ENCODE measurements at places on chromosomes 1 and 21. TPM values are rescaled to one million over a fixed set of nuclear protein-coding genes. Genes with fewer than 3 reads are reported as not detected.

SCAMP3 gene
- 193 TPM for total RNA-seq

TDRD10 gene
- not detected for total RNA-seq

SMG7 gene
- 69.0 TPM for total RNA-seq

HJV gene
- total RNA-seq: not detected

NOTCH2NLA gene
- total RNA-seq: 11.9 TPM

FCRL4 gene
- not detected for total RNA-seq

SYT11 gene
- 5.4 TPM for total RNA-seq

SGIP1 gene
- not detected for total RNA-seq

CCDC185 gene
- total RNA-seq: not detected

CA6 gene
- total RNA-seq: 0.25 TPM

AMY1C gene
- total RNA-seq: not detected

TPM3 gene
- 808 TPM for total RNA-seq

FCRL6 gene
- total RNA-seq: not detected

ZNF678 gene
- total RNA-seq: 9.6 TPM

OR10J1 gene
- total RNA-seq: not detected

ZNF691 gene
- 5.5 TPM for total RNA-seq

S1PR1 gene
- 111 TPM for total RNA-seq

NBL1 gene
- 20.7 TPM for total RNA-seq

ERRFI1 gene
- total RNA-seq: 4.6 TPM

CD52 gene
- total RNA-seq: 82.3 TPM

ODF2L gene
- 13.5 TPM for total RNA-seq

CYP4B1 gene
- total RNA-seq: 0.20 TPM

KLHDC7A gene
- total RNA-seq: not detected

CD46 gene
- 63.5 TPM for total RNA-seq

NPPA gene
- total RNA-seq: not detected

KRTAP21-2 gene
- total RNA-seq: not detected

RXFP4 gene
- total RNA-seq: not detected

GPA33 gene
- 0.20 TPM for total RNA-seq

SLC44A3 gene
- 0.30 TPM for total RNA-seq

DNAI4 gene
- total RNA-seq: 1.2 TPM

RGS8 gene
- not detected for total RNA-seq

ADGRL4 gene
- not detected for total RNA-seq
